ENCODE measurements at places on chromosomes 13 and 19.

- no peak for DNase-seq
Measured at GRCh38 chr13:31719214-31719613, 20.1 kb upstream of the RXFP2 start.

DNA sequence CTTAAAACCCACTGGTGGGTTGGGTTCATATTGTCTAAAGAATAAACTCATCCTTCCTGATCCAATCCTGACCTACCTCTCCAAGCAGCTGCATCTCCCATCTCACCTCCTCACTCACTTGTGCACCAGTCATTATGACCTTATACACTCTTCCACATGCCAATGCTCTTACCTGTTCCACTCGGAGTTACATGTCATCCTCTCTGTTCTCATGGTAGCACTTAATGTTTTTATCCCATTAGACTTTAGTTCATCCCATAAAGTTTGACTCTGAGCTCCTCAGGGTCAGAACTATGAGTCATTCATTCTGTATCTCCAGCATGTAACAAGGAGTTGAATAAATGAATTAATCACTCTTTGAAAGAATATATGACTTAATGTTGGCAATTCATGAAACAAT is 330.2 kb downstream of the KLF12 start:
- DNase-seq = no peak

DNA sequence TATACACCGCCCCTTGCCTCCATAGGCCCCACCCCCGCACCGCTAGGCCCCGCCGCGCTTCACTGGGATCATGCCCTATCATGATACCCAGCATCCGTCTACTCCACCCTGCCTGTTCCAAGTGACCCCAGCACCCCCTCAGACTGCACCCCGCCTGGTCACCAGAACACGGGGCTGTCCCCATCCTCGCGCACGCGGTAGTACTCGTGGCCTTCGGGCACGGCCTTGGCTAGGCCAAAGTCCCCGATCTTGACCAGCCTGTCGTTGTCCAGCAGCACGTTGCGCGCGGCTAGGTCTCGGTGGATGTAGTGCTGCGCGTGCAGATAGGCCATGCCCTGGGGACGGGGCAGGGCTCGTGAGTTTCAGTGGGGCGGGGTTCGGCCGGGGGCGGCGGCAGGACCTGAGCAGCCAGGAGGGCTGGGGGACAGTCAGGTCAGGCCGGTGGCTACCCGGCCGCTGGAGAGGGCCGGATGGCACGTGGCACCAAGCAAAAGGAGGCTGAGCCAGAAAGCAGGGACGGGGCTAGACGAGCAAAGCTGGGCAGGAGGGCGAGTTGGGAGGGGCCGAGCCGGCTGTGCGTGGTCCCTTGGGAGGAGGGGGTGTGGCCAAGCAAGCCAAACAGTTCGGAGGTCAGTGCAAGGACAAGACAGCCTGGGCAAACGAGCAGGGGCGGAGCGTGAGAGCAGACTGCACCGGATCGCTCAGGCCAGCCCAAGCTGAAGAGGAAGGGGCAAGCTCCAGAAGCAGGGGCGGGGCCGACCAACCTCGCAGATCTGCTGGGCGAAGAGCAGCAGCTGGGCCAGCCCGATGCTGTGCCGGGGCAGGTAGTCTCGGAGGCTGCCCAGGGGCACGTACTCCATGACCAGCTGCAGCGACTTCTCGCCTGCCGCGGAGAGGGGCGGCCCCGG is 13.6 kb upstream of the ICAM3 start:
- DNase-seq = no peak

DNA sequence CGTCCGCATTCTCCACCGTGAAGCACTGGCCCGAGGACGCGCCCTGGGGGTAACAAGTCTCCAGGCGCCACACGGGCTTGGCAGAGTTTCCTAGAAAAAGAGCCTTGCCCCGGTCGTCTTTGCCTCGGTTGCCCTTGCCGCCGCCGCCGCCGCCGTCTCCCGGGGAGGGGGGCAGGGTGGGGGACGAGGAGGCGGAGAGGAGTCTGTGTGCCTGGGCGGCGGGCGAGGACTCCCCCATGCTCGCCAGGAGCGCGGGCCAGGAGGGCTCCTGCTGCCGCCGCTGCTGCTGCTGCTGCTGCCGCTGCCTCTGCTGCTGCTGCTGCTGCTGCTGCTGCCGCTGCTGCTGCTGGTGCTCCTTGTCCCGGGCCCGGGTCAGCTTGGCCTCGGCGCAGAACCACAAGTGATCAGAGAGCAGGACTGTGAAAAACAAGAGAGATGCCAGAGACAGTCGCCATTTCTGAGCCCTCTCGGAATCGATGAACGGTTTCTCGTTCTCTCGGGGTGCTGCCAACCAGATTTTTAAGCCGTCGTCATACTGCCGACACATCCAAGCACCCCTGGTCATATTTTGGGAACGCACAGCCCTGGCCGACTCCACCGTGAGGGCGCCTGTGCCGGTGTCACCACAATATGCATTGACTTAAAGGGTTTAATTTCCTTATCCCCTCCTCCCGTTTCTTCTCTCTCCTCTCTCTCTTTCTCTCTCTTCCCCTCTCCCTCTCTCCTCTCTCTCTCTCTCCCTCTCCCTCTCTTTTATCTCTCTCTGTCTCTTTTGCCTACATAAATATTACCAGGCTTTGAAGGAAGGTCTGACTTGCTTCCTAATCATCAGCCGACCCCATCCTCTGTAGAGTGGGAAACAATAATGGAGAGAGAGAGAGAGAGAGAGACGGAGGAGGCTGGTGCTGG is 349.1 kb downstream of the LIG4 start:
- no peak for DNase-seq

GRCh38 chr13:106329941-106330340 is 205.5 kb downstream of the EFNB2 start:
- DNase-seq = no peak

GRCh38 chr13:30725326-30726085 is 9.8 kb upstream of the ALOX5AP start:
- DNase-seq = no peak

DNA sequence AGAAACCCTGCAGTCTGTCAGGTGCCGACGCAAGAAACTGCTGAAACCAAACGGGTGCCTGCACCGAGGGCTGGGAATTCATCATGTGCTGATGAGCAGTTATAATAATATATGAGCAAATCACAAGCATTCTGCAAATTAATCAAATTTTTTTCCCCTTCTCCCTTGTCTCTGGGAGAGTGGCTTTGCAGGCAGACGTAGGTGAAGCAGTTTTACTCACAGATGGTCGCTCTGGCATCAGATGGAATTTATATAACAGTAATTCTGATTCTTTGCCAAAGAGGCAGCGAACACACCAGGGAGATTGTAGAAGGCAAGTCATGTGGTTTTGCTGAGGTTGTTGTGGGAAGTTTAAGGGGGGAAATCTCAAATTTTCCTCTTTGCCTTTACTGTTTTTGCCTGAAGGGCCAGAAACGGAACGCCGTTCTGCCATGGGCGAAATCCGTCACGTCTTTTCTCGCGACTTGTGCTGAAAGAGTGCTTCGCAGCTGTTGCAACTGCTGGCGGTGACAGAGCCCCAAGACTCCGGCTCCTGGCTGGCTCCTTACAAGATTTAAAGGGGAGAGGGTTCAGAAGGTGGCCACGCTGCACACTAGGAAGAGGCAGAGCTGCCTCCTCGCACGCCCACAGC is 320.1 kb downstream of the ZNF536 start:
- DNase-seq = no peak

DNA sequence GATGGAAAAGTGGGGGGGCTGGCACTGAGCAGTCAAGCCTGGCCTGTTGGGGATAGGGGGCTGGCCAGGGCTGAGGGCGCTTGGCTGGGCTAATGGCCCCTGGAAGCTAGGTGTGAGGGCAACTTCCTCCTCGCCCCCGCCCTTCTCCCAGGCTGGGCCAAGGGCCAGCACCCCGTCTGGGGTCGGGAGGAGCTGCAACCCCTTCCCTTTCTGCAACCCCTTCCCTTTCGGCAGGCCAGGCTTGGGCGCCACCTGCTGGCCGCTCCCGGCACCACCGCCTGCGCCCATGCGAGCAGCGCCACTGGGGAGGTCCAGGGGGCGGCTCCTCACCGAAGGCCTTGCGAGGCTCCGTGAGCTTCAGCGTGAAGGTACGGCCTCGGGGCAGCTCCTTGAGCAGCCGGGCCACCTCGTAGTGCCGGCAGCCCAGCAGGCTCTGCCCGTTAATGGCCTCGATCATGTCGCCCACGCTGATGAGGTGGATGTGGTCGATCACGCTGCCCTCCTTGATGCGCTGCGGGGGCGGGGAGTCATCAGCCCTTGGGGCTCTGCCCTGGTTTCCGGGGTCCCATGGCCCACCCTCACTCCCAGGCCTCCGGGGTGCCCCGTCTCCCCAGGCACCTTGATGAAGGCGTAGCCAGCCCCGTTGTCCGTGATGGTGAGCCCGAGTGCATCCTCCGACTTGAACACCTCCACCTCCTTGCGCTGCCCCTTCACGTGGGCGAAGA is 5.0 kb upstream of the PTGER1 start:
- DNase-seq = no peak

GRCh38 chr13:19181621-19182485 is at the start of gene TUBA3C:
Gene TUBA3C, minus strand, starts transcription at chr13:19181824. Its CDS starts 77 bp downstream, at chr13:19181747.
- no peak for DNase-seq

GRCh38 chr13:26695891-26696311 is 64.7 kb downstream of the GPR12 start:
- DNase-seq = no peak

DNA sequence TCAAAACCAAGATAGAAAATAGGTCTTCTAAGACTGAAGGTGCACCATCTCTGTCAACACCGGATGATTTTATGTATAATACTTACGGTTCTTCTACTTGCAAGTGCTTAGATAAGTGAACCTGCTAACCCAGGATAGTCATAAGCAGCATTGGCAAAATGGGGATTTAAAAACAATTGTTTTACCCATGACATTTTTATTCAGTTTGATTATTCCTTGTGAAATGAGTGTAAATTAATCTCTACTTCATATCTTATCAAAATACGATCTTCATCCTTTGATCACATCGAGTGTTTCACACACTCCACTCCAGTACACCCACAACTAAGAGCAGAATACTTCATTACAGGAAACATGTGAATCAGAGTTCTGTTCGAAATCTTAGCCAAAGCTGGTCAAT is 23.0 kb upstream of the MTRF1 start:
- no peak for DNase-seq

DNA sequence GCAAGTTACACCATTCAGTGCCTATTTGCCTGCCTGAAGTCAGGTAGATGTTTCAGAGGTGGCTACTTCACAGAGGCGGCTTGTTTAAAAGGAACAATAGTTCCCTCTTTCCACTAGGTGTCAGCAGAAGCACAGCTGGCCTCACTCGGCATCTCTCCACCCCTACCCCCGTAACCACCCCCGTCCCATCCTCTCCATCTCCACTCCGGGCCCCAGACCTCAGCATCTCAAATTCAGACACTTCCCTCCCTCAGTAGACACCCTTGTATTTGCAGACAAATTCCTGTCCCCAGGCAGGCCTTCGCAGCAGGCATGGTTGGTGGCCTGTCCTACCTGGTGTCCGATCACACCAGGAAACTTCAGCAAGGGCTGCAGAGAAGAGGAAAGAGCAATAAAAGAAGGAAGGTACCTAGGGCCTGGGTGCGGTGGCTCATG is 9.1 kb upstream of the DPP9 start:
- peak; percentile 11 for DNase-seq

- no peak for DNase-seq
Measured at GRCh38 chr19:47370045-47370611, 21.0 kb downstream of the DHX34 start.

GRCh38 chr13:97020194-97020593 is 25.9 kb upstream of the OXGR1 start:
- DNase-seq = no peak

DNA sequence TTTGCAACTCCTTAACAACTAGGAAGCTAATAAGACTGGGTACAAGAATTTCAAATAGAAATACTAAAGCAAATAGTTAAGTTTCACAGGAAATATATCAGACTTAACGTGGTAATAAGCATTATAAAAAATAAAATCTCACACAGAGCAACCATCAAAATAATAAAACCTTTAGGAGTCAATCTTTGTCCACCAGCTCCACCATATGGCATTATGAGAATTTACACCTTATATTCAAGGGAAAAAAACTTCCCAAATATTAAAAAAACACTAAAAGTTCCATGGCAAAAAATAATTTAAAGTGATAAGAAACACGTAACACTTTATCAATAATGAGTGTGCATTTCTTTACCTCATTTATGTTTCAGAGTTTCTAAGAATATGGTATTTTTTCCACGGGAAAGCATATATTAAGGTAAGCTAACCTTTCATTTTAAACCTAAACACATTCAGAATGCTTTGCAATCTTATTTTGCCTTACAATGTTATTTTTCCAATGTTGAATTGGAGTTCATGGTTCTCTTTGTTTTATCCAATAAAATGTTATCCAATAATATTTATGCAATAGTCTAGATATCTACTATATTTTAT is 423.2 kb upstream of the SGCG start:
- DNase-seq = no peak

DNA sequence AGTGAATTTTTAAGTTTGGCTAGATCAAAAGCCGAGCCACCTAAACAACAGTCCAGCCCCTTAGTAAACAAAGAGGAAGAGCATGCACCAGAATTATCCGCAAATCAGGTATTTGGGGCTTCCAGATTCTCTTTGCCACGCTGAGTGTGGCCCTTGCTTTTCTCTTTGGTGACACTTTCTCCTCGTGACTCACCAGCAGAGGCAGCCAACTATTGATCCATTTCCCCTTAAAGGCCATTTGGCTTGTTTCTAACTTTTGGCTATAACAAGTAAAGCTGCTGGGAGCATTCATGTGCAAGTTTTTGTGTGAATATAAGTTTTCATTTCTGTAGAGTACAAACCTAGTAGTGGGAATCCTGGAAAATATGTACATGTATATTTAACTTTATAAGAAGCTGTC is 17.6 kb upstream of the WDR88 start:
- DNase-seq = no peak

GRCh38 chr19:44640518-44640917 is 3.2 kb upstream of the PVR start:
- DNase-seq = no peak

Measured in NCI-H2081 treated with DMSO at 0.1 percent for 48 hours (cell line).